ENCODE measurements at places on chromosomes 1 and 21.

- no peak for DNase-seq
Observed at GRCh38 chr1:36540056-36540455, 57.3 kb upstream of the CSF3R start.

- no peak for DNase-seq
Observed at GRCh38 chr1:229889031-229889517, 178.0 kb upstream of the GALNT2 start.

GRCh38 chr1:241932845-241933244 is 24.7 kb upstream of the BECN2 start:
- no peak for DNase-seq

DNA sequence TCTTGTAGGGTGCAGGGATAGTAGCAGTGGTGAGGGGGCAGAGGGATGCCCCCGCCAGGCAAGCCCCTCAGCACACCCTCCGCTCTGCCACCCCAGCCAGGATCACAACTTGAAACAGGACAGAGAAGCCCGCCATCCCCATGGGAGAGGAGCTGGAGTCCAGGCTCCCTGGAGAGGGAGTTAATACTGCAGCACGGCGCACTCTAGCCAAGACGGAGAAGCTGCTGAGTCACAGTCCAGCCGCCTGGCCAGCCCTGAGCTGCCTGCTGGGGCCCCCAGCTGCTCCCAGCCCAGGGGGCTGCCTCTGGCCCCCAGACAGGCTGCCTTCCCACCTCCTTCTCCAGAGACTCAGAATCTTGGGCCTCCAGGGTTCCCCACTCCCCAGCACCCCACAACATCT is 87.2 kb downstream of the SYT2 start:
- DNase-seq, result peak; percentile 62

- no peak for DNase-seq
Observed at GRCh38 chr21:34941162-34941561, 107.9 kb downstream of the RUNX1 start.

DNA sequence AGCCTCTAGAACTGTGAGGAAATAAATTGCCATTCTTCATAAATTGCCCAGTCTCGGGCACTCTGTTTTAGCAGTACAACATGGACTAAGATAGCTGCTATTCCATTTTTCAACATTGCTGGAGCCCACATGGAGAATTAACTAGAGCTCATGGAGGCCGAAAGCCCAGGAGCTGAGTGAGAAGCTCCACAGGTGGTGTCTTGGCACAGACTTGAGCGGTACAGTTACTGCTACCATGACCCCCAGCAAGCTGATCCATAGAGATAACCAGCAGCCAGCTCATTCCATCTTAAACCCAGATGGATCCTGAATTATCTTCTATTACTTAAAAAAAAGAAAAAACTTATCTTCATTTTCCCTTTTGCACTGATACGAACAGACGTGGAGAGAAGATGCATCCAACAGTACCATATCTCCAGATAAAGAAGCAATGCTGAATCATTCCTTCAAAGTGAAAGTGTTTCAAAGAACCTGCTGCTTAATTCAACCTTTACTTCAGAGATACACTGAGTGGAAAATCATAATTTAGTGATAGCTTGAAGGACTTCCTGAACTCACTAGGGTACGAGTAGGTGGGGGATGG is 115.1 kb downstream of the SETD4 start:
- no peak for DNase-seq

DNA sequence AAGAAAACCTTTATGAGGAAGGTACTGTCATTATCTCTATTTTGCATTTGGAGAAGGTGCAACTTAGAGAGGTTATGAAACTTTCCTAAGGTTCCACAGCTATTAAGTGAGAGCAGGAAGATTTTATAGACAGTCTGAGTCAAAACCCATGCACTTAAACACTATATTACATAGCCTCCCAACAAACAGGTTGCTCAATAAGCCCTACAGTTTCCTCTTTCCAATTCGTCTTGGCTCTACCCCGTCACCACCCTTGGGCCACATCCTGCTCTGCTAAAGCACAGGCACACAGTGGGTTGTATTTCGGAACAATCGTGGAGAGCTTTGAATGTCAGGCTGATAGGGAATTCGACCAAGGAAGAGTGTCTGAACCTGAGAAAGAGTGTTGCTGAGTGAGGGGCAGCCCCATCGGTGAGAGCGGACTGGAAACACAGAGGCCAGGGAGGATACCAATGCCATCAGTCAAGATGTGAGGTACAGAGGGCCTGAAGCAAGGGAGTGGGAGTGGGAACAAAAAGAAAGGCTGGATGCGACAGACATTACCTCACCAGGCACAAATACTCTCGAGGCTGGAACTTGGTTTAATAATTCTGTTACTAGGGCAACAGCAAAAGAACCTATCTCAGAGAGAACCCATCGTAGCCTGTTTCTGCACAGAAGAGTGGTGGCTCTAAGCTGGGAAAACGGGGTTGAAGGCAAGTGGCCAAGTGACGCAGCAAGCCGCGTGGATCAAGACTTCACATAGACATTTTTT is 6.3 kb upstream of the LRRC52 start:
- no peak for DNase-seq

DNA sequence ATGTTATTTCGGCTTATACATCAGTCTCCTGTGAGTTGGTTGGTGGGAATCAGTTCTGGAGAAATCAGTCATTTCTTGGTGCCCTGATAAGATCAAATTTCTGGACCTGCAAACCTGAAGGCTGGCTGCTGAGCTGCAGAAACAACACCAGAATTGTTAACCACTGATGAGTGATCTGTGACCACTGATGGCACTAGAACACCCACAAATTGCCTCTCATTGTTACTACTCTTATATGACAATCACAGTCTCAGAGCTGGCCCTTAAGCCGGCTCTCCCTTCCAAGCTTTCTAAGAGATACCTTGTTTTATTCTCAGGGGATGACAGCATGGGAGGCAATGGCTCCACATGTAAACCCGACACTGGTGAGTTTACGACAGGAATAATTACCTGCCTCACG is 1.9 kb downstream of the C1orf162 start:
- no peak for DNase-seq

DNA sequence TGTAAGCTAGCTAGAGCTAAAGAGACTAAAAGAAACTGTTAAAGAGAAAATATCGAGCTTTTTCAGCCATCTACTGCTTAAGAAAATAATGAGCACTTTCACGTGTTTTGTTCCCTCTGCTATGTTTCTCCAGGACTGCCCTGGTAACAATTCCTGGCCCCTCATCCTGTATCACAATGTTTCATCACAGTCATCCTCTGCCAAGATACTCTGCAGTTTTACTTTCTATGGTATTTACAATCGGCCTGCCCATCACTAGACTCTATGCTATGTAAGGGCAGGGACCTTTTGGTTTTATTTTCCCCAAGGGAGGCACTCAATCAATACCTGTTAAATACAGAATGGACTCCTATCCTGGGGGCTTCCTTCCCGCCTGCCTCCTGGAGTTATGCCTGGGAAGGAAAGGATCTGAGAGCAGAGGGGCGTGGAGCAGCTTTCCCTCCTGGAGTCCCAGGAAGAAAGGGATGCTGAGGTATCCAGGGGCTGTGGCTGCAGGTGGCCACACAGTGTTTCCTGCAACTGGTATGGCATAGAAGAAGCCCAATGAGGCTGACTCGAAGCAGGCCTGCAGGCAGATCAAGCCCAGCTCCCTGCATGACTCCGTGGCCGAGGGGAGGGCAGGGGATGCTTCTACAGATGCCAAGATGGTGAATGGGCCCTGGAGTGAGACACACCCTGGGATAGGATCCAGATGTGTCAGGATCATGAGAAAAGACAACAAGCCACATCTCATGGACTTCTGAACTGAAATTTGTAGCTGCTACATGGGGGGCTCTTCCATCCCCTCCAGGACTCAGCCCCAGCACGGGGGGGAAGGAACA is 52.9 kb downstream of the MATN1 start:
- DNase-seq, result no peak

All from D341Med (cell line).